ENCODE measurements at places on chromosomes 13 and 19. TPM values are rescaled to one million over a fixed set of nuclear protein-coding genes. Genes with fewer than 3 reads are reported as not detected.

- no peaks in the 10 kb centered on the region for H3K27me3 ChIP-seq
- no peaks in the 10 kb centered on the region for H3K4me1 ChIP-seq
- DNase-seq, result no peak
- H3K27ac ChIP-seq, result no peak overlapping the region
- no peak overlapping the region for H3K4me3 ChIP-seq
Observed at GRCh38 chr13:41075034-41075433, 13.7 kb downstream of the WBP4 start.

DNA sequence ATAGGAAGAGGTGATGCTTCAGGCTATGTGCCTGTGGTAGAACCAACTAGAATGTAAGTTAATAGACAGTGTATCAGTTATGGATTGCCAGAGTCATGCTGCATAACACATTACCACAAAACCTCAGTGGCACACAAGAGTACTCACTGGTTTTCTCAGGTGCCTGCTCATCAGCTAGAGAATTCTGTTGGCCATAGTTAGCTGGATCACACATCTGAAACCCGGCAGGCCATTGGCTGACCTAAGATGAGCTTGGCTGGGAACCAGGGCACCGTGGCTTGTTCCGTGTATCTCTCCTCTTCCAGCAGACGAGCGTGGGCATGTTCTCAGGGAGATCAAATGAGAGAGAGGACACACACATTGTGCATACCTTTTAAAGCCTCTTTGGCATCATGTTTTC is 76.7 kb downstream of the TEX26 start:
- no peak overlapping the region for H3K27ac ChIP-seq
- no peaks in the 10 kb centered on the region for H3K36me3 ChIP-seq
- no peaks in the 10 kb centered on the region for H3K4me1 ChIP-seq
- no peak overlapping the region for H3K4me3 ChIP-seq
- peaks cover 82% of the 10 kb centered on the region for H3K27me3 ChIP-seq

DNA sequence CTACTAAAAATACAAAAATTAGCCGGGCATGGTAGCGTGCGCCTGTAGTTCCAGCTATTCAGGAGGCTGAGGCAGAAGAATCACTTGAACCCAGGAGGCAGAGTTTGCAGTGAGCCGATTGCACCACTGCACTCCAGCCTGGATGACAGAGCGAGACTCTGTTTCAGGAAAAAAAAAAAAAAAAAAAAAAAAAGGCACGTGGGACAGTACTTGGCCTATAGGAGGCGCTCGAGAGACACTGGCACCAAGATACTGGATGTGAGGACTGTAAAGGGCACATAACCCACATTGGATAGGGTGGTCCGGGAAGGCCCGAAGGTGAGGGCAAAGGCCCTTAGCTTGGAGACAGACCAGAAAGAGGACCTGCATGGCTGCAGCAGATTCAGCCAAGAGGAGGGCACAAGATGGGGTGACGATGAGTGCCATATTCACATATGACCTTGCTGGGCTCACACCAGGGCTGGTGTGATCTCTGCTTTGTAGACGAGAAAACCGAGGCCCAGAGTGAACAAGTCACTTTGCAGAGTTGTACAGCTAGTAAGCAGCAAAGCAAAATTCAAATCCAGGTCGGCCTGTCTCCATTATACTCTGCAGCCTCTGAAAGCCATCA is 89.4 kb downstream of the DPF1 start:
- H3K36me3 ChIP-seq, result no peaks in the 10 kb centered on the region
- H3K4me1 ChIP-seq, result no peaks in the 10 kb centered on the region
- DNase-seq, result no peak
- no peak overlapping the region for H3K27ac ChIP-seq

DNA sequence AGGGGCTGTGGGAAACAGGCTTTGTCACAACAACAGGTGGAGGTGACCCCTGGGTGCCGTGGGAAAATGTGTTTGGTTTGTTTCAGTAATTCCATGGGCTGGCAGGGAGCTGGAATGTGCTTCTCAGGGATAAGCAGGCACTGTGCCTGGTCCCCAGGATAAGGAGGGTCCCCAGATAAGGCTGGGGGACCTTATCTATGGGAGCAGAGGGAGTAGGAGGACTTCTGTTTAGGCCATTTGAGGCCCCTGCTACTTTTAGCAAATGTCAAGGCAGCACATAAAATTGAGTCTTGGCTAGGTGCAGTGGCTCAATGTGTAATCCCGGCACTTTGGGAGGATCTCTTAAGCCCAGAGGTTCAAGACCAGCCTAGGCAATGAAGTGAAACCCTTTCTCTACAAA is 59.5 kb downstream of the KCNC3 start:
- no peak for DNase-seq
- no peaks in the 10 kb centered on the region for H3K4me1 ChIP-seq
- no peak overlapping the region for H3K4me3 ChIP-seq
- H3K27me3 ChIP-seq, result no peaks in the 10 kb centered on the region

DNA sequence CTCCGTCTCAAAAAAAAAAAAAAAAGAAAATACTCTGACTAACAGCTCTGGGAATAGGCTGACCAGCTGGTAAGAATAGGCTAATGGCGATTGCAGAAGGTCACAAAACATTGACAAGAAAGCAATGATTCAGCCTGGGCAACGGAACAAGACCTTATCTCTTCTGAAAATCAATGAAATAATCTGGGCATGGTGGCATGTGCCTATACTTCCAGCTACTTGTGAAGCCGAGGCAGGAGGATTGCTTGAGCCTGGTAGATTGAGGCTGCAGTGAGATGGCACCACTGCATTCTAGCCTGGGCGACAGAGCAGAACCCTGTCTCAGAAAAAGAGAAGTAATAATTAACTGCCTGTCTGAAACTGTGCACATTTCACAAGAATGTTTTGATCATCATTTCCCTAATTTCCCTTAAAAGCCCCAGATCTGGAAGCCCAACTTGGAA is 18.8 kb upstream of the MTRF1 start:
- no peaks in the 10 kb centered on the region for H3K4me1 ChIP-seq
- no peak for DNase-seq
- H3K27ac ChIP-seq, result no peak overlapping the region

GRCh38 chr19:42942187-42942789 is 5.3 kb upstream of the PSG7 start:
- no peak for DNase-seq
- H3K4me3 ChIP-seq, result no peak overlapping the region
- peaks cover 48% of the 10 kb centered on the region for H3K27me3 ChIP-seq
- H3K27ac ChIP-seq, result no peak overlapping the region

- H3K27me3 ChIP-seq, result no peaks in the 10 kb centered on the region
- H3K36me3 ChIP-seq, result peaks cover 6% of the 10 kb centered on the region
Observed at GRCh38 chr19:3515891-3516422, 9.8 kb downstream of the FZR1 start.

GRCh38 chr13:28618230-28618994 is 40.5 kb upstream of the POMP start:
- no peaks in the 10 kb centered on the region for H3K4me1 ChIP-seq
- no peak for DNase-seq
- H3K27ac ChIP-seq, result peak overlapping the region; percentile 19
- no peaks in the 10 kb centered on the region for H3K36me3 ChIP-seq
- H3K27me3 ChIP-seq, result no peaks in the 10 kb centered on the region

DNA sequence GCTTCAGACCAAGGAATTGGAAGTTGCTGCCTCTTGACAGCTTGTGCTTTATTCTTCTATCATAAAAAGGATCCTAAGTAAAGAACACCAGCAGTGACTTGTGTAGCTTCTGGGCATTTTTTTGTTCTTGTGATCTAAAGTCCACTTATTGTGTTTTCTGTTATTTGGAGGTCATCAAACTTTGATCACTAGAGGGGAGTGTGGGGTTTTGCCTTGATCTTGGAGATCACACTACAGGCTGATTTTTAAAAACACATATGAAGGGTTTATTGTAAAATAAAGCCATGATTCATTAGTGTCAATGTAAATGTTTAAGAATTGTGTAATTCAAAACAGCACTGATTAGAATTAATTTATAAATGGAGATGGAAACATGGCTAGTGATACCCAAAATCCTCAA is 328.7 kb upstream of the EDNRB start:
- no peak overlapping the region for H3K4me3 ChIP-seq
- no peak overlapping the region for H3K27ac ChIP-seq
- DNase-seq, result no peak
- no peaks in the 10 kb centered on the region for H3K36me3 ChIP-seq
- no peaks in the 10 kb centered on the region for H3K27me3 ChIP-seq

DNA sequence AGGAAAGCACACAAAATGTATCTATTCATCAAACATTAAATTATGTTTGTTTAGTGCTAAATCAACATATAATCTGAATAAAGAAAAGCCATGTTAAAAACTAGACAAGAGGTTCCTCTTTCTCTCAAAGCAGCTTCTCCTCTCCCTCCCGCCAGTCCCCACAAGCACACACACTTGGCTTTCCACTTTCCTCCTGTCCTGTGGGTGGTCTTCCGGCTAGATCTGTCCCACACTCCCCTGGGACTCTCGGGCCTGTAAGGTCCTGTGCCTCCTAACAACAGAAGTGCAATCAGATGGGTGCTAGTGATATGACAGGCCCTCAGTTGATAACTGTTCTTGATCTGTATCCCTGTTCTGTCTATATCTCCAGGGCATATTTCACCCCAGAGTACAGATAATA is 45.6 kb upstream of the RAP2A start:
- H3K27me3 ChIP-seq, result no peaks in the 10 kb centered on the region
- no peak for DNase-seq
- peaks cover 24% of the 10 kb centered on the region for H3K36me3 ChIP-seq
- H3K27ac ChIP-seq, result peak overlapping the region; percentile 31

DNA sequence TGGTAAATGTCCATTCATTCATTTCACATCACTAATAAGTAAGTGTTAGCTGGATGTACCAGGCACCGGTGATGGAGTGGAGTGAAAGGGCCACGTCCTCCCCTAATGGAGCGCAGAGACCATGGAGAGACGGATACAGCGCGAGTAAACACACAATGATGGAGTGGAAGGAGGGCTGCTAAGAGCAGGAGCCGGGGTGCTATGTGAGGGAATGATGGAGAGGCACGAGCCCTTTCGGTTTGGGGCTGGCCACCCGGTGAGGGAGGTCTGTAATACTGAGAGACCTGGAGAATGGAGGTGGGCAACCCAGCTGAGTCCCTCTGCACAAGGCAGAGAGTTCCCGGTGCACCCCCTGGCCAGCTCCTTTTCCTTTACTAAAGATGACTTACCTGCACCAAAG is 53.7 kb downstream of the PEPD start:
- no peaks in the 10 kb centered on the region for H3K27me3 ChIP-seq
- no peak overlapping the region for H3K4me3 ChIP-seq
- peaks cover 10% of the 10 kb centered on the region for H3K36me3 ChIP-seq
- no peak overlapping the region for H3K27ac ChIP-seq

DNA sequence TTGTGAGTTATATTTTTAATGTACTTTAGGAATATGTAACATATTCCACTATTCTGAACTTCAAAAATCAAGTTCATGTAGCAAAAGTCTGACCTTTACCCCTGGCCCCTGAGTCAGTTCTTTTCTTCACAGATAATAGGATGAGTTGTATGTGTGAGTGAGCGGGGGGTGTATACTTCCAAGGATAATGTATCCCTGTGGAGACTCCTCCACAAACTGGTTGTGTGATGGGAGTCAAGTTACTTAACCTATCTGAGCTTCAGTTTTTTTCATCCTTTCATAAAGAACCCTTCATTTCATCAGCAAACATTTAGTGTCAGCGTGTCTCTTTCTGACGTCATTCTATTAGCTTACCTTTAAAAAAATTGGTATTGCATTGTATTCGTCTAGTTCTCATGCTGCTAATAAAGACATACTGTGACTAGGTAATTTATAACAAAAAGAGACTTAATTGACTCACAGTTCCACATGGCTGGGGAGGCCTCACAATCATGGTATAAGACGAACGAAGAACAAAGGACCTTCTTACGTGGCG is 288.1 kb upstream of the GPC6 start:
- no peaks in the 10 kb centered on the region for H3K27me3 ChIP-seq
- H3K36me3 ChIP-seq, result no peaks in the 10 kb centered on the region
- H3K27ac ChIP-seq, result no peak overlapping the region

DNA sequence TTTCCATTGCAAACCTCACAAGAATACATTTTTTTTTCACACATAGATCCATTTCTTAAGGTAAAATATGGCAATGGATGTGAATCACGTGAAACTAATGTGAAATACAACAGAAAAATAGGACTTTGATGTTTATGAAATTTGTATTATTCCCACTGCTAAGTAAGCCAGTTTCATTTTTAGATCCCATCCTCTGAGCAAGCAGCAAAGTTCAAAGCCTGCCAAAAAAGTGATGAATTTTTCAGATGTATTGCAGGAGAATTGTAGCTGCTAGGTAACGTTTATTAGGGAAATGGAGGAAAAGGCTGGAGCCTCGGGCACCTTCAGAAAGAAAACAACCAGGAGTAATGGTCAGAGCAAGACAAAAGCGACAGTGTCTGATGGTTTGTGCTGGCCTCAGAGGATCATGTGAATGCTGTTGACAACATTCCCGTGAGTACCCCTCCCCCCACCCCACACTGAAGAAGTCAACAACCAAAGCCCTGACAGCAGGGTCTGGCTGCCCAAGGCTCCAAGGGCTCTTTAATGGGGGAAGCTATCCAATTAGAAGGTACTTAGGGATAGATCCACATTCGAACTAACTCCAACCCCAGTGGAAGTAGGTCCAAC is 95.5 kb downstream of the OXGR1 start:
- peak overlapping the region; percentile 12 for H3K4me3 ChIP-seq
- H3K36me3 ChIP-seq, result no peaks in the 10 kb centered on the region
- no peaks in the 10 kb centered on the region for H3K27me3 ChIP-seq
- no peak overlapping the region for H3K27ac ChIP-seq

GRCh38 chr13:107832500-107833100 is 382.7 kb downstream of the LIG4 start:
- H3K36me3 ChIP-seq, result no peaks in the 10 kb centered on the region
- no peak overlapping the region for H3K27ac ChIP-seq
- no peak for DNase-seq
- H3K4me3 ChIP-seq, result no peak overlapping the region

DNA sequence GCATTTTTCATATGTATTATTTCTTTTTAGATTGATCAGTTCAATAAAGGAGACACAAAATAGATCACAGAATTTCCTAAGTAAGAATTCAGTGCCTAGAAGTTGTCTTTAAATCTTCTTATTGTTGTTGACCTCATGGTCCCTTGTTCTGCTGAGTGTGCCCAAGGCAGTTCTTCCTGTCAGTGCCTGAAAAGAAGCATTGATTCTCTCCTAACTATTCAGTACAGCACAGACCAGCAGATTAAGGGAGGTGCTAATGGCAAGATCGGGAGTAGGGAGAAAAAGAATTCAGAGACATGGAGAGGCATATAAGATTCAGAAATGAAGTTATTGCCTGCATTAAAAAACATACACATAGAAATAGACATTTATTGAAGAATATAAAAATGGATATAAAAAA is 180.5 kb upstream of the PCDH9 start:
- no peak overlapping the region for H3K27ac ChIP-seq
- no peaks in the 10 kb centered on the region for H3K27me3 ChIP-seq
- H3K36me3 ChIP-seq, result no peaks in the 10 kb centered on the region
- DNase-seq, result no peak
- no peak overlapping the region for H3K4me3 ChIP-seq

- no peaks in the 10 kb centered on the region for H3K36me3 ChIP-seq
- no peak overlapping the region for H3K4me3 ChIP-seq
- no peaks in the 10 kb centered on the region for H3K4me1 ChIP-seq
- H3K27ac ChIP-seq, result no peak overlapping the region
- DNase-seq, result no peak
- H3K27me3 ChIP-seq, result no peaks in the 10 kb centered on the region
Observed at GRCh38 chr13:65762012-65762411, 1468.1 kb downstream of the PCDH9 start.

GRCh38 chr13:94716016-94716415 is 3.7 kb upstream of the SOX21 start:
- no peaks in the 10 kb centered on the region for H3K36me3 ChIP-seq
- H3K27me3 ChIP-seq, result peaks cover 90% of the 10 kb centered on the region
- peaks cover 21% of the 10 kb centered on the region for H3K4me1 ChIP-seq

SH2D3A gene
- 0.14 TPM for total RNA-seq

MEIOSIN gene
- not detected for total RNA-seq

EBI3 gene
- total RNA-seq, result 0.49 TPM

LRG1 gene
- total RNA-seq, result 0.41 TPM

ZNF112 gene
- 3.5 TPM for total RNA-seq

PEX11G gene
- total RNA-seq, result 1.2 TPM

CYP4F12 gene
- total RNA-seq, result 3.3 TPM

KASH5 gene
- total RNA-seq, result not detected

ACER1 gene
- total RNA-seq, result not detected

TMPRSS9 gene
- total RNA-seq, result not detected

All from left ventricle myocardium inferior (tissue), 1 donor.